ENCODE measurements at places on chromosomes 2 and 18. TPM values are rescaled to one million over a fixed set of nuclear protein-coding genes. Genes with fewer than 3 reads are reported as not detected.

The G6PC2 gene
- not detected for polyA plus RNA-seq

The SGPP2 gene
- 0.10 TPM for polyA plus RNA-seq

The SGO2 gene
- 1.00 TPM for polyA plus RNA-seq

The SPP2 gene
- polyA plus RNA-seq, result not detected

The CCDC121 gene
- 2.4 TPM for polyA plus RNA-seq

The COL3A1 gene
- polyA plus RNA-seq, result 875 TPM

The STAT4 gene
- polyA plus RNA-seq, result 1.1 TPM

The SMC6 gene
- 5.7 TPM for polyA plus RNA-seq

The BMPR2 gene
- polyA plus RNA-seq, result 17.2 TPM

The UGT1A9 gene
- not detected for polyA plus RNA-seq

The TOGARAM2 gene
- 0.50 TPM for polyA plus RNA-seq

The ZDBF2 gene
- polyA plus RNA-seq, result 3.0 TPM

The DCDC2C gene
- 10.7 TPM for polyA plus RNA-seq

The TACR1 gene
- polyA plus RNA-seq, result not detected

The IHH gene
- polyA plus RNA-seq, result 2.0 TPM

The SEH1L gene
- polyA plus RNA-seq, result 10.8 TPM

The DBI gene
- polyA plus RNA-seq, result 179 TPM

The CXCR1 gene
- 0.20 TPM for polyA plus RNA-seq

The FSIP2 gene
- not detected for polyA plus RNA-seq

The FEZ2 gene
- 57.6 TPM for polyA plus RNA-seq

The FBXO36 gene
- polyA plus RNA-seq, result 1.5 TPM

The DYNAP gene
- not detected for polyA plus RNA-seq
